Colonic mucosa (tissue), 4 donors: ENCODE measurements at places on chromosomes 5 and 9.

DNA sequence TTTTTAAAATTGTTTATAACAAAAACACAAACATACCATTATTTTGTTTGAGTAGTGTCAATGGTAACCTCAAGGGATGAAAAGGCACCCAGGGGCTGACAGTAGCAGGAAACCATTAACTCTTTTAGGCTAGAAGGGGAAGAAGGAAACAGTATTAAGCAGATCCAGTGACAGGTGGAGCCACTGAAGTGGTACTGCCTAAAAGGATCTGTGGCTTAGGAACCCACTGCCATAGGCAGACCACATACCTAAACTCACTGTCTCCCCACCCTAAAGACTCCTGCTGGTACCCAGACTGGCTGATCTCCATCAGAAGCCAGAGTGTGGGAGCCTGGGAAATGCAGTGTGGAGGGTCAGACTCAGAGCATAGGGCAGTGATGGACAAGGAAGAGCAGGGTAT lies 13.5 kb downstream of the RLN1 start:
- no peak for DNase-seq

DNA sequence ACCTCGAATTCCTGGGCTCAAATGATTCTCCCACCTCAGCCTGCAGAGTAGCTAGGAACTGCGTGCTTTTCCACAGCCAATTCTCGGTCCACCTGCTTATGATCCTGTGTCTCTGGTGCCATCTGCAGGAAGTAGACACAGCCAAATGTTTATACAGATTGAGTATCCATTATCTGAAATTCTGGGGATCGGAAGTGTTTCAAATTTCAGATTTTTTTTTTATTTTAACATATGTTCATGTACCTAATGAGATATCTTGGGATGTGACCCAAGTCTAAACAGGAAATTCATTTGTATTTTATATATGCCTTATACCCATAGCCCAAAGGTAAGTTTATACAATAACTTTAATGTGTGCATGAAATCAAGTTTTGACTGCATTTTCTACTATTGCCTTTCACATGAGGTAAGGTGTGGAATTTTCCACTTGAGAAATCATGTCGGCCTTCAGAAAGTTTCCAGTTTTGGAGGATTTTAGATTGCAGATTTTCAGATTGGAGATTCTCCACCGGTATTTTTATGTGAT lies 89.5 kb downstream of the ESM1 start:
- no peak for DNase-seq

DNA sequence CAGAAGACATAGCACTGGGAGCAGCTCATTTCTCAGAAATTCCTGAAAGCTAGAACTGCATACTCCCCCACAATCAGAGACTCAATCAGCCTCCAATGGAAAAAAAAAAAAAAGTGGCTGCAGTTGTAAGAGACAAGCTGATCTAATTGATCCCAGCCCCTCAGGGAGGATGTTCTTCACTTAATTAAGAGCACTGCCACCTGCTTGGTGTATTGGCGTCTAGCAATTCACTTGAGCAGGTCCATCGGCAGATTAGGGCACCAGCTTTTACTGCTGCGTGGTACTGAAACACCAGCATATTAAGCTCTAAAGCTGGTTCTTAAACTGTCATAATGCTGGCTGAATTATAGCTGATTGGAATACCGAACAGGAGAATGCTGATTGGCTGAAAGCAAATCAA lies 1890.1 kb upstream of the WWC1 start:
- DNase-seq = no peak

GRCh38 chr9:4223312-4223833 lies 76.5 kb downstream of the GLIS3 start:
- DNase-seq = no peak

DNA sequence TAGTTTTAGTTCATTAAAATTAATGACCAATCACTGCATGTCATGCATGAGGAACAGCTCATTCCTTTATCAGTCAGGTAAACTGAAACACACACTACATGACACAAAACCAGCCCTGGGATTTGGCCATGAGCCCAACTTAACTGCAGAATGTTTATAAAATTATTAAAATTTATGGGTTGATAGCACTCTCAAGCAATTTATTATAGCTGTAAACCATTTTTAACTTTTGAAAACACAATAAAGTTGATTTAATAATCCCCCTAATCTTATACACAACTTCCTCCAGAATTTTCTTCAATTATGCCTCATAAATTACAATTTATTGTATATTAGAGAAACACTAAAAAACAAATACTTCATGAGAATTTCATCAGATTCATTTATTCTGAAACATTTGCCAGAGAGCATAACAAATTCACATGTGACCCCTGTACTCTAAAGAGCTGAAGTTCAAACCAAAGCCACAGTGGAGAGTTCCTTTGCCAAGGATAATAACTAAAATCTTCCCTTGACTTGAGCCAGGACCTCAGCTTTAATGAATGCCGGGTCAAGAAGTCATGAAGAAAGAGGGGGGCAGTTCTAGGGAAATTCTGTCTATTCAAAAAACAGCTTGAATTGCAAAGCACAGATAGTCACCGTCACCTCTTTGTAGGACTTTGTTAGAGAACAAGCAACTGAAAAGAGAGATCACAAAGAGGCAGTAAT lies 763.7 kb upstream of the GRAMD2B start:
- DNase-seq = no peak

- DNase-seq = no peak
These were observed 11.9 kb downstream of the OTULINL start for GRCh38 chr5:14593326-14594021.

DNA sequence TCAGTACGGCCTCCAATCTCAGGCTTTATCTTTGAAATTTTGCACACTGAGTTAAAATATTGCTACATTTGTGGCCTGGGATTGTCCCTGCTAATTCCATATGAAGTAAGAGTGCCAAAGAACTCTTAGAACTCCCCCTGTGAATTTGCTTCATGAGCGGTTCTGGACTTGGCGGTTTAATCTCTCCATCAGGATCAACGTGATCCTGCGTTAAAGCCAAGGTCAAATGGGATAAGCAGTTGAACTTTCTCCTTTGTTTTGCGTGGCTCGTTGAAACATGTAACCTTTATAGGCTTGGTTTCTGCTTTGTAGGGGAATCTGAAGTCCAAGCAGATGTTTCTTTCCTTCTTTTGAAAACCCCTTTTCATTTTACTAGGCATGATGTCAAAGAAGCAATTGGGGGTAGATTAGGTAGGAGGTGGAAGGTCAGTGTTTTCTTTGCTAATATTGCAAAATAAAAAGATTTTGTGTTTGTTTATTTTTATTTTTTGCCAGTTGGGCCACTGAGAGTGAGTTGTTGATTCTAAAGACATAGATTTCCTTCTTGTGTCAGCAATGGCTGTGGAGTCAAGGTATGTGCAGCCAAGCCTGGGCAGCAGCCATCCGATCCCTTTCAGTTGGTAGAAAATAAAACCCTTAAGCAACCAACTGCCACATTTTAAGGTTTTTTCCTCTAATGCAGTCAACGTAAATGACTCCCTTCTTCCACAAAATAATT lies 390.8 kb downstream of the NNT start:
- DNase-seq = no peak

DNA sequence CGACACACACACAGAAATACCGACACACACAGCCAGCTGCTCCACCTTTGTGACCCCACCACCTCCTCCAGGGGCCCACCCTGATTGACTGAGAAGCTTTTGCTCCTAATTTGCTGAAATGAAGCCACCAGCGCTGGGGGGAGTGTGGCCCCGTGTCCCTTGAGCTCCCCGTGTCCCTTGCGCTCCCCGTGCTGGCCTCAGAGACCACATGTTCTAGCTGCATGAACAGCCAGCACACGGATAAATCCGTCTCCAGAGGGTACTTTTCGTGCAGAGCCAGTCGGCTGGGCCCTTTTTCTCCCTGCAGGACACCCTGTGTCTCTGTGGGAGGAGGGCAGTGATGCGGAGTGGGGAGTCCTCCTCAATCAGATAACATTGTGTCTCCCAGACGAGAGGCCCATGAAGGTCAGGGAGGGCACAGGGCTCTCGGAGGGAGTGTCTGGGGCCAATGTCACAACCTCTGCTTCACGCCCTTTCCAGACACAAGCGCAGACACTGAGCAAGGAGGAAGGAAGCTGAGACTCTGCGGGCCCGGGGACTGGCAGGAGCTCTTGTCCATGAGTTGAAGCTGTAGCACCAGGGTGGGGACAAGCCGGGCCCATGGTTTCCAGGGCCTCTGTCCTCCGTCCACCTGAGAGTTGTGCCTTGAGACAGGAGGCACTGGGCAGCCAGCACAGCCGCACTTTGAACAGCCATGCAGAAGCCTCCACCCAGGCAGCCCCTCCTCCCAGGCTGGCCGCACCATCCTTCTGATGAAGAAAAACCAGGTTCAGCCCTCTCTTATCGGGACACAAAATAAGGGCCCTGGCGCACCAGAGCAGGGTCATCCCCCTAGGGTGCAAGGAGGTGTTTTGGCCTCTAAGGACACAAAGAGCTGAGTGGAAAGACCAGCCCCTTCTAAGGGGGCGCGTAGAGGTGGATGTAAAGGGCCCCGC lies 36.4 kb upstream of the SLC6A19 start:
- no peak for DNase-seq

GRCh38 chr5:82185851-82186250 lies 92.3 kb downstream of the RPS23 start:
- DNase-seq = no peak

DNA sequence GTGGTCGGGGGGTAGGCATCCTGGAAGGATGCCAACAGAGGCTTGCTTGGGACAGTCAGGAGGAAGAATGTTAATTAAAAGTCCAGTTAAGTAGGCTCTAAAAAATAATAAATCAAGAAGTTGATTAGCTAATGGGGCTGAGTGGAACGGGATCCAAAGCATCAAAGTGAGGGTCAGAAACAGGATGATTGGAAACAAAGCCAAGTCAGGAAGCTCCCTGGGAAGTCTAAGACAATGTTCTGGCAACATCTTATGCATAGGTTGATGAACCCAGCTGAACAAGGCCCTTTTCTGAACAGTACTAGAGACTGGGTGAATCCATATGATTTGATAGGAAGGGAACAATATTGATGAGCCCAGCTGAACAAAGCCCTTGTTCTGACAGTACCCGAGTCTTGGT lies 50.2 kb upstream of the STARD4 start:
- no peak for DNase-seq

- DNase-seq = no peak
These were observed 227.2 kb downstream of the NSG2 start for GRCh38 chr5:174272671-174273070.

GRCh38 chr5:169778622-169779596 lies 141.8 kb downstream of the DOCK2 start:
- DNase-seq = no peak

- DNase-seq = no peak
These were observed 1076.3 kb downstream of the PTPRD start for GRCh38 chr9:9536523-9536922.

GRCh38 chr5:111066261-111066938 lies 5.1 kb upstream of the TSLP start:
- no peak for DNase-seq

DNA sequence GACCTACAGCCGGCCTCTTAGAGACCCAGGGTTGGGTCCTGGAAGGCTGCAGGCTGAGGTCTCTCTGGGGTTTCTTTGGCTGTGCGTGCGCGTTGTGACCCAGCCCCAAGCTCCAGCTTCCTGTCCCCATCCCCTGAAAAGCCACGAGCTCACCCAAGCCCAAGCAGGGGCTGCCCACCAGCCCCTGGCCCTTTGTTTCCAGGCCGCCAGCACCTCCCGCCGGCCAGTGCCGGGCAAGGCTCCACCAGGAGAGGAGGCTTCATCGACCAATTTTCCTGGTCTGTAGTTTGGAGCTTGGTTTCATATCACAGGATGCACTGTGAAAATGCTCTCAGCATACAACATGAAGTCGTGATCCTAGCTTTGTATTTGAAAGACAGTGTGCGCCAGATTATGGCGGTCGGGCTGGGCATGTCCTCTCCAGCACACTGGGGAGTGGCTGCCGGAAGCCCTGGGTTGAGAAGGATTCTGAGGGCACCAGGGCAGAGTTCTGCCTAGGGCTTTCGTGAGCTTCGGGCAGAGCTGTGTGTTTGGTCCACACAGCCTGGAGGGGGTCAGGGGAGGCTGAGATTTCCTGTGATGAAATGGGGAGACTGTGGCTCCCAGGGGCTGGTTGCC lies 78.6 kb downstream of the COL5A1 start:
- DNase-seq = no peak

DNA sequence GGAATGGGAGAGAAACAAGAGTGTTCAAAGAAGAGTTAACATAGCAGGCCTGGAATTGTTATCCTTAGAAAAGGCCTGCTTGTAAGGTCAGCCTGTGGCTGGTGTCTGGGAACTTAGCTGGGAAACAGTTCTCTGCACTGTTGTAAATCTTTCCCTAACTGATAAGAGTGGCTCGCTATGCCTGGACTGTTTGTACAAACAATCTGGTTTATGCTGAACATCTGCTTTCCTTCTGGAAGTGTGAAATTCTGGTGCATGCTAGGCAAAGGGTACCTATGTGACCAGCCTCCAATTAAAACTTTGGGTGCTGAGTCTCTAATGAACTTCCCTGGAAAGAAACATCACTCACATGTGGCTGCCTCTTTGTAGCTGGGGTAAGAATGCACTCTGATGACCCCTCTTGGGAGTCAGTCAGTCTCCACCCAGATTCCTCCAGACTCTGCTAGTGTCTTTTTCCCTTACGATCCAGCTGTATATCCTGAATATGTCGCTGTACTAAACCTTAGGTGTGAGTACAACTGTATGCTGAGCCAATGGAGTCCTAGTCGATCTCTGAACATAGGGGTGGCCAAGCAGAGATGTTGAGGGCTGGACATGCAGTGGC lies 16.5 kb downstream of the SPARC start:
- no peak for DNase-seq

GRCh38 chr5:8848997-8849594 lies 696.8 kb downstream of the SEMA5A start:
- DNase-seq = no peak

GRCh38 chr9:93645149-93645889 lies 68.9 kb downstream of the PHF2 start:
- DNase-seq = no peak

DNA sequence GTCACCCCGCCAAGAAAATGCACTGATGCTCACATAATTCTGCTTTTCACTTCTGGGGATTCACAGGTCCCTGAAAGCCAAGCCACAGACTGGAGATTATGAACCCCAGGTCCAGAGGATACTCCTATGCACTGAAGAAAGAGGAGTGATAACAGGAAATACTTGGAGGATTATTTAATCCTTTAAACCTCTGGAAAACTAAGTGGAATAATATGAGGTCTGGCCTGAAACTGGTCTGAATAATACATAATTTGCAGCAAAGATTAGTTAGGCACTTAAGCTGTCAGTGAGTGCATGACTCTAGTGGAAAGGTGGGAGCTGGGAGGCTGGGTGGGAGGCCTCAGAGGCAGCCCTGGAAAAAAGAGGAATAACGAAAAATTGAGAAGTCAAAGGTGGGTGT lies 45.7 kb downstream of the MARCHF3 start:
- no peak for DNase-seq

DNA sequence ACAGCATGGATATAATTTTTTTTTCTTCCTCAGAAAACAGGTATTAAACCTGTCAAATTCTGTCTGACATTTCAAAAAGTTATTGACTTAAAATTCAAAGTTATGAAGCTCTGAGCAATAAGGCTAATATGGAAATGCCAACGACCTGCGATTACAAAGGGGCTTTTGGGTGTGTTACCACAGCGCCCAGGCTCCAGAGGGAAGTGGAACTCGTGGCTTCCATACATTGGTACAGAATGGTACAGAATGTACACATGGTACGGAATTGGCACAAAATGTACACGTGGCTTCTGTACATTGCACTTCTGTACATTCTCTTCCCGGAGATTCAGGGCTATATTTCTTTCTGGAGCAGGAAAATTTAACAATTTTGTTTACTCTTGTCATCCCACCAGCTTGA lies 225.1 kb upstream of the TBCA start:
- no peak for DNase-seq

GRCh38 chr5:17180330-17180843 lies 37.0 kb upstream of the BASP1 start:
- no peak for DNase-seq

- no peak for DNase-seq
These were observed 19.5 kb downstream of the REEP5 start for GRCh38 chr5:112902561-112902960.

- DNase-seq = peak; percentile 10
These were observed 170.1 kb upstream of the ZNF618 start for GRCh38 chr9:113705928-113706519.
